ENCODE measurements at places on chromosomes 11 and 22.

DNA sequence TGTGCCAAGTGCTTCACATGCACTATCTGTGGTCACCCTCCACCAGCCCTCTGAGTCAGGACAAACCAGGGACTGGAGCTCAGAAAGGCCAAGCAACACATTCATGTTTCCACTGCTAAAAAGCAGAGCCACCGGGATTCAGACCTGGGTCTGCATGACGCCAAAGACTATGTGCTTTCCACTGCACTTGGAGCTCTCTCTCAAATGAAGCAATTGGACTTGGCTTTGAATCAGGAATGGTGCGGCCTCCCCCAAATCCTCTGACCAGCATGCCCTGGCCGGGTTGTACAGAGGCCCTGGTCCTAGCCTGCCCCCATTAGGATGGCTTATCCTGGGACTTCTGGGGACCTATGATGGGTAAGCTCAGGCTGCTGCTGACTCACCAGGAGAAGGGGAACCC, 80.7 kb downstream of the PKNOX2 start:
- DNase-seq = no peak

GRCh38 chr11:107928767-107929507, 689 bp downstream of the RAB39A start:
- no peak for DNase-seq

GRCh38 chr11:36089920-36090319, 146.1 kb downstream of the LDLRAD3 start:
- no peak for DNase-seq

- no peak for DNase-seq
These were observed 31.0 kb downstream of the TST start for GRCh38 chr22:36988075-36988832.

- no peak for DNase-seq
These were observed 73.6 kb downstream of the SIK2 start for GRCh38 chr11:111675891-111676290.

GRCh38 chr11:82995235-82995634, 76.5 kb downstream of the RAB30 start:
- DNase-seq = no peak

DNA sequence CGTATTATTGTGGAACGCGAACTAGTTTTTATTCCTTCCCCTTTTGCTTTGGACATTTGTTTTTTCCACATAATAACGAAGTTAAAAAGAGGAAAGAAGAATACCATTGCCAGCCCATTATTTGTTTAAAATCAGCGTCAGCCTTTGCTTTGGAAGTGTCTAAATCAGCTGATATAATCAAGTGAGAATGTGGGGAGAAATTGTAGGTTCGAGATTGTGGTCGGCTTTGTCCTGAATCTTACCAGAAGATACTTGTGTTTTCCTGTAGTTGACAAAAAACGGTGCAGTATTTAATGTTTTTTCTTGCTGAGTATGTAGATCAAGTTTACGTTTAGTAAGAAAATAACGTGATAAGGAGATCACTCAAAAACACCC, 935 bp downstream of the ZNF143 start:
- DNase-seq = peak; percentile 46

- DNase-seq = no peak
These were observed 252.9 kb downstream of the ETS1 start for GRCh38 chr11:128334311-128335044.

DNA sequence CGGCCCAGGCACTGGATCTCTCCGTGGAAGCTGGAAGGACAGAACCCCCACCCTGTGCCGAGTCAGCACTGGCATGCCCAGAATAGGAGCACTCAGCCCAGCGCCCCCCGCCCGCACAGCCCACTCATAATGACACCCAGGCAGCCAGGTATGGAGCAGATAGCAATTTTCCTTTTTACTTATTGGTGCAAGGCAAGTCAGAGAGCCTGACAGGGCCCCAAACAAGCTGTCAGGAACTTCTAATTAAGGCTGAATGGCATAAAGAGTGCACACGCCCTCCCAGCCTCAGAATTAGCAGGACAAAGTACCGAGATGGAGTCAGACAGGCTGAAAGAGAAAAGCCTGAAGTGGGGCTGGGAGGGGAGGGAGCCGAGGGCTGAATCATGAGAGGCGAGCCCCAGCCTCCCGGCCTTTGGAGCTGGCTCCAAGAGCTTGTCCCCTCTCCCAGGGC, 76.9 kb downstream of the DSCAML1 start:
- DNase-seq = no peak

DNA sequence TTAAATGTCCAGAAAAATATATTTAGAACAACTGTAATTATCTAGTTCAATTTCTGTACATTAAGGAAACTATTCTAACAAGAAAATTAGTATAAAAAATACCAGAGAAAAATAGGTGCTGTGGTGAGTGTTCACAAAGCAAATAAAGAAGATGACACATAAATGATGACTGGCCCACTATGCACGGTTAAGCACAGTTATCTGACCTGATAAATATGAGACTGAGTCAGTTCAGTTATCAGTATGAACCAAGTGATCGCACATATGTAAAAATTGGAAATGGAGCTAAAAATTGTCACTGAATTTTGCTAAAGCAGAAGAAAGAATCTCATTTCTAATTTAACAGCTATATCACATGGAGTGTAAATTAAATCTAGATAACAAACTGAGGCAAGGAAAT, 18.8 kb upstream of the MAML2 start:
- no peak for DNase-seq

DNA sequence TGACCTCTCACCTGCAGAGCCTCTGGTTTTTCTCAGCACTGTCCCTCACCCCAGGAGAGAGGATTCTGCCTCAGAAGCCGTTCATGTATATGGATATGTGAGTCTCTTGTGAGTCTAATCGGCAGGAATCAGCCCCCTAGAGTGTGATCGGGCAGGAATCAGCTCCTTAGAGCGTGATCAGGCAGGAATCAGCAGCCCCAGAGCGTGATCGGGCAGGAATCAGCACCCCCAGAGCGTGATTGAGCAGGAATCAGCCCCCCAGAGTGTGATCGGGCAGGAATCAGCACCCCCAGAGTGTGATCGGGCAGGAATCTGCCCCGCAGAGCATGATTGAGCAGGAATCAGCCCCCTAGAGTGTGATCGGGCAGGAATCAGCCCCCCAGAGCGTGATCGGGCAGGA, 80.0 kb upstream of the EIF3D start:
- no peak for DNase-seq

DNA sequence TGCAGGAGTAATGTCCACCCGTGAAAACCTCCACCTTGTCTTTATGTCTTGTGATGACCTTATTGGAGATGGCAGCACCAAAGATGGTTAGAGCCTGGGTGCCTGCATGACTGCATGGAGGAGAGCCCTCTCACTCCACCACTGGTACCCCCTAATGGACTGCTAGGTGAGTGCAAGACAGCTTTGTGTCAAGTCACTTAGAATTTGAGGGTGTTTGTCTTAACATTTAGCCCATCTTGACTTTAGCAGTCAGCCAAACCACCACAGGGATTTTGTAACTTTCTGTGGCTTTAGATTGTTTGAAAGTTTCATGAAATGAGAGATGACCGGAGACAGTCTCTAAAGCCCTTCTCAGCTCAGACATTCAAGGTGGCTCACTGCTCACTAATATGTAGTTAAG, 232.9 kb upstream of the NCAM1 start:
- DNase-seq = no peak

GRCh38 chr22:45888221-45889092, 88.5 kb downstream of the WNT7B start:
- no peak for DNase-seq

- DNase-seq = no peak
These were observed 13.2 kb upstream of the HDHD5 start for GRCh38 chr22:17172029-17172833.

DNA sequence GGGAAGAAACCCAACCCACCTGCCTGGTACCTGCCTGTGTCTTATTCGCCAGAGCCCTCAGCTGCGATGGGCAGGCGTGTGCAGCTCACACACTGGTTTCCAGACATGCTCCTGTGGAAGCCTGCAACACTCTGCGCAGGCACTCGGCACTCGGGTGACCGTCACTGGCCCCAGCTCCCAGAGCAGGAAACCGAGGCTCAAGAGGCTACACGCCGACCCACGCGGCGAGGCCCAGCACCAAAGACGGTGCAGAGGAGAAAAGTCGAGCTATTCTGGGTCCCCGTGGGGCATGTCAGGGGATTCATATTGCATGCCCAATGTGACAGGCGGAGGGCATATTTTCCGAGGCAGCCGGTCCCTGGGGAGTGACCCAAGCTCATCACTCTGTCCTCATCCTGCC, 11.6 kb upstream of the FGF19 start:
- DNase-seq = no peak

DNA sequence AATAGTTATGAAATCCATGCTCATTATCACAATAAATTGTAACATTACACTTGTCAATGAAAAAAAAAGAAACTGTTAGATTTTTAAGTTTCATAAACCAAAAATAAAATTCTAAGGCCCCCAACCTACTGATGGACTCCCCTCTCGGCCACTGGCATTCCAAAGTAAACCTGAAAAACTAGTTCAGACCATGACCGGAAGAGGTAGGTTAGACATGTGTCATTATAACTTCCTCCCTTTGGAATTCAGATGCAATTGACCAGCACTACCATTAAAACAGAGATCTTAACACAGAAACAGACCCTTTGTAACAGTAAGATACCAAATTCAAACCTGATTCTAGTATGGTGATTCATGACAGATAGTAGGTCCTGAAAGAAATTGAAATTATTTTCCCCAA, 12.9 kb downstream of the OR10A6 start:
- no peak for DNase-seq

DNA sequence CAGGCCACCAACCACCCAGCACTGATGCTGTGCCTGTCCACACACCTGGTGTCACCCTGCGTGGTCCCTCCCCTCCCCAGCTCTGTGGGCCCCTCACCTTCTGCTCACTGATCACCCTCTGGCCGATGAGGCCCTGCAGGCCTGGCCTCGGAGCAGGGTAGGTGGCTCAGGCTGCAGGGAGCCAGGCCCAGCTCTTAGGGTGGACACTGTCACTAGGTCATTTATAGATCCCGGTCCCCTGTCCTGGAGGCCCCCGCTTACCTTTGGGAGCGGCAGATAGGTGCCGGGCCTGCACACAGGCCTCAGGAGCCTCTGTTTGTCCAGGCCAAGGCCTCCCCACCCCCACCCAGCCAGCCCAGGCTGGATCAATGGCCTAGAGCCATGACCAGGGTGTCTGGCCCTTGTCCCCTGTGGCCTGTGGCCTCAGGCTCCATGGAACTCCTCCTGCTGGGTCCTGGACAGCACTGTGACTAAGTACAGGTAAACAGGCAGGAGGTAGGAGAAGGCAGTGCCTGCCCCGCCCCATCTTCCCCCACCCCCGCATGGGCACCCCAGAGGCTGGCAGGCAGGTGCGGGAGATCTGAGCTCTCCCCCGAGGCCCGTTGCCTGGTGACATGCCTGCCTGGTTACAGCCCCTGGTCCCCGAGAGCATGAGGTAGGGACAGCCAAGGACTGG, at the start of gene TMPRSS6:
TMPRSS6 (minus strand) TSS at position 472 of the 676 bp plus-strand sequence. CDS start 6,296 bp downstream, outside the sequence.
- DNase-seq = no peak

DNA sequence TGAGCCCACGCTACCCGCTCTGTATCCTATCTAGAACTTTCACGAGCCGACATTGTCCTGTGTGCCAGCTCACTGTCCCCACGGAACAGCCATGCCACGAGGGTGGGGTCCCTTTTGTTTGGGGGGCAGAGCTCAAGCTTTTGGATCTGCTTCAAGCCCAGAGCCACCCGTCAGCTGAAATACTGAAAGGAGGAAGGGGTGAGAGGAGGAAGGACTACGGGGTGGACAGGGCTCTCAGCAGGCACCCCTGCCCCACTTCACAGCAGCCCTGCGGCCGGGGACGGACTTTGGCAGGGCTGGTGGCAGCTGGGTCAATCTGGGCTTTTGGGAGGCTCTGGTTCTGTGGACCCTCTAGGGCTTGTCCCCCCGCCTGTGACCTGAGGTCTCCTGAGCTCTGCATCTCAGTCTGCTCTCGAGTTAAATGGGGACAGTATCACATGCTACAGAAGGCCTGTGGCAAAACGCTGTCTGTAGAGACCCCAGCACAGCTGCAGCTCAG, 30.0 kb upstream of the MUC5AC start:
- no peak for DNase-seq

DNA sequence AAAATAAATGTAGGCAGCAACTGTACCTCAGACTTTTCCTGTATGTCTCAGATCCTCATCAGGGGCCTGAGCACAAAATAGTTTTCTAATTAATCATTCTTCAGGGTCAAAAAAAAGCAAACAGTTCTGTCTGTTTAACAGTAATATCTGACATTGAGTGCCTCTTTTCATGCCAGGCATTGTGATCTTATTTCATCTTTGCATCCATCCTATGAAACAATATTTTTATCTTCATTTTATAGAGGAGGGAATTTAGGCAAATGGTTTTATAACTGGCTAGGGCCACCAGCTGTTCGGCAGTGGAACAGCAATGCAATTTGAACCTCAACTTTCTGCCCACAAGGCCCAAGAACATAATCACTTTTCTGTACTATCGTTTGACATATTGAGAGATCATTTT, 145.6 kb downstream of the WNT7B start:
- no peak for DNase-seq

DNA sequence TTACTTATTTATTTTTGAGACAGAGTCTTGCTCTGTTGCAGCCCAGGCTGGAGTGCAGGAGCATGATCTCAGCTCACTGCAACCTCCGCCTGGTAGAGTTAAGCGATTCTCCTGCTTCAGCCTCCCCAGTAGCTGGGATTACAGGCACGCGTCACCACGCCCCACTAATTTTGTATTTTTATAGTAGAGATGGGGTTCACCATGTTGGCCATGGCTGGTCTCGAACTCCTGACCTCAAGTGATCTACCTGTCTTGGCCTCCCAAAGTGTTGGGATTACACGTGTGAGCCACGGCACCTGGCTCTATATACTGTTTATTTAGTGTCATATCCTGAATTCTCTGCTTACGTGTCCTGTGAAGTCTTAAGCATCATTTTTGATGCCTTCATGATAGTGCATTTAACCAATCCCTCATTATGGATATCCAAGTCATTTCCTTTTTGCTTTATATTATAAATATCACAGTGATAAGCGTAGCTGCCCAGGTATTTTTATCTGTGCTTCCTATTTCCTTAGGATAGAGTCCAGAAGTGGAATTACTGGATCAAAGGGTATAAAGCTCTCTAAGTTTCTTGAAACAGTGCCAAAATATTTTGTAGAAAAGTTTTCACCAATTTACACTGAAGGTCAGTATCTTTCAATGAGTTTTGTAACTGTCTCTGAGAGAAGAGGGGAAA, 871 bp upstream of the SIDT2 start:
- DNase-seq = no peak

- DNase-seq = no peak
These were observed 3.0 kb downstream of the CRYBA4 start for GRCh38 chr22:26624803-26625202.
